ENCODE measurements at places on chromosomes 13 and 19.

GRCh38 chr13:90382425-90382824, 965.1 kb upstream of the MIR17HG start:
- no peak for DNase-seq

GRCh38 chr13:44932850-44933251, 56.4 kb downstream of the NUFIP1 start:
- DNase-seq: no peak

GRCh38 chr19:45179072-45179891, 698 bp downstream of the BLOC1S3 start:
- peak; percentile 37 for DNase-seq

DNA sequence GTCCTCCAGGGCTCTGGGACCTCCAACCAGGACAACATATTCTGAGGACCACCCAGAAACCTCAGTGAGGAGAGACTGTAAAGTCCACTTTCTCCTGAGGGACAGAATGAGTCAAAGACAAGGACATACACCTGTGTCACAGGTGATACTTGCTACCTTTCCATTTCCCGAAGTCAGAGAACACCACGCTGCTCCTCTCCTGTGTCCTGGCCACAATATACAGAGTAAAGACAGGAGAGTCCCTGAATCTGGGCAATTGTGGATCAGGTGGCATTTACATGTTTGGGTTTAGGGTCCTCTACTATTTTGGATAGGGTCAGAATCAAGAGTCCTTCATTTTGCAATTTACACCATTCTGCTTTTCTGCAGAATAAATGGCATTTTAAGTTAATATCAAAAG, 4.9 kb downstream of the MED26 start:
- no peak for DNase-seq

GRCh38 chr13:63288576-63288975, 1872.9 kb upstream of the PCDH20 start:
- DNase-seq: no peak

DNA sequence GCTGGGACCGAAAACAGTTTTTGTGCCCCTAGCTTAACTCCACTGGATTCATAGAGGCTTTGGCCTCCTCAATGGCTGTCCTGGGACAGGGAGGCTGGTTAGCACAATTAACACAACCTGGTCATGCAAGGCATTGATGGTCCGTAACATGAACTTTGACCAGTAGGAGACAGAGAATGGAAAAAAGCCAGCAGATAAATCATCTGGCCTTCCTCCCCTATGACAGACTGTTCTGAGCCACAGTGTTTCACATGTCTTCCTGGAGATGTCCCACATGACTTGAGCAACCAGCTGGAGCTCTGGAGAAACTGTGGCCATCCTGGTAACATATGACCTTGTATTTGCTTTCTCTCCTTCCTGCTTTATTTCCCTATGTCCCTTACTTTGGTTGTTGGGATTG, 244.2 kb downstream of the UQCRFS1 start:
- no peak for DNase-seq

DNA sequence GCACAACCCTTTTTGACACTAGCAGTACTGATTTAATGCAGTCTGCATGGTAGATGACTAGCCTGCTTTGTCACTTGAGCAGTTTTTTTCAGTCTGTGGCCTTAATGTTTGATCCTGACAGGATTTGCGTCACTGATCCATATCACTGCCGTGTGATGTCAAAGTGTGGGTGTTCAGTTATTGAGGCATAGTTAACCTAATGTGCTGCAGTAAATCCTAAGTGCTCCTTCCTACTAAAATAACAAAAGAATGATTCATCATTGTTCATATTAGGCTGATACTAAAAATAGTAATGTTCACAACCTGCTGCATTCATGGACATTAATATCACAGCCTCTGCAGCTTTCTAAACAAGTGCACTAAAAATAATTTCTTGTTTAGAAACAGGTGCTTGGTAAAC, 121.9 kb upstream of the MLNR start:
- no peak for DNase-seq

DNA sequence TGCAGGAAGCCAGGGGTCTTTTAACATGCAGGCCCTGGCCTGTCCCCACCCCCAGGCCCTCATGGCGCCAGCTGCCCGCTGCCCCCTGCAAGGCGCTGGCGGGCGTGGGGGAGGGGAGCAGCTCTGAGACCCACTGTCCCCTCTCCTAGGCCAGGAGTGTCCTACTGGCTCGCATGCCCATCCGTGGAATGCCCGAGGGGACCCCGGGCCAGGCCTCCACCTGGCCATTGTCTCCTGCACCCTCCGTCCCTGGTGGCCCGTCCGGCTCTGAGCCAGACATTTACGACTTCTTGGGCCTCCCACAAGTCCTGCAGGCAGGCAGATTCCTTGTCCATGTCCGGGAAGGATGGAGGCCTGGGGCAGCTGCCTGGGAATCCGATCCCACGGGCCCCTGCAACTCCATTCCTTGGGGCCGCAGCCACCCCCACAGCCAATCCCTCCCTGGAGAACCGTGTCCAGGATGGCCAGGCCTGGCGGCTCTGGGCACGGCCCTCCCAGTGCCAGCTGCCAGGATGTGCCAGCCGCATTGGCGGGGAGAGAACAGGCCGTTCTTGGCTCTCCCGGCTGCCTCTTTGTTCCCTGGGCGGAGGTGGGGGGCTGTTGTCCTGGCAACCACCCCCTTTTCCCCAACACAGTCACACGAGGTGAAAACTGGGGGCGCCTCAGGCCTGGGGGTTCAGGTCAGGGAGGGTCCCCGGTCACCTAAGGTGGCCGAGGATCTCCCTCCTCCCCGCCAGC, 10.5 kb upstream of the PLIN3 start:
- no peak for DNase-seq

DNA sequence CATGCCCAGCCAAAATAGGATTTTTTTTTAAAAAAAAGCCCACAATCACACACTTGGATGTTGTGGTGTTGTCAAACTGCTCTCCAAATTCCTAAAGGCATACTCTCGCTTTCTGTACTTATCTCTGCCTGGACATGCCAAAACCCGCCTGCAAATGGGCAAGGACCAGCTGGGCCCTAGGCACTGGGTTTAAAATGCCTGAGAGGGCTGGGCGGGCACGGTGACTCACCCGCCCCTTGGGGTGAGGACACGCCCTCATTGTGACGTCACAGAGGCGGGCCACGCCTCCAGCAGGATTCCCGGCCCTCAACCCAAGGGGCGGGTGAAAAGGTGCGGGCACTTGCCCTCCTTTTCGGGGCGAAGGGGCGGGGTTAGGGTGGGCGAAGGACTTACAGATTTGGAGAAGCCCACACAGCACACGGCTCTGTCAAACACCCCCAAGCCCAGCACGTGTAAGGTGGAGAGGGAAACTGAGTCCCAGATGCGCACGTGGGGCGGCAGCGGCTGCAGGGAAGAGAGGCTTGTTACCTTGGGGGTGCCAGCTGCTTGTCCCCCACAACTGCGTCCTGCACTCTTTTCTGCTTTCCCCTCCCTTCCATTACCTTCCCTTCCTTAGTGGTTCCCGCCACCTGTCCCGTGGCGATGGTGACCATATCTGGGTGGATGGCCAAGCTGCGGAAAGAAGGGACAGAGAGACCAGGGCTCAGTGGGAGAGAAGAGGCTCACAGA, 6.6 kb downstream of the EML2 start:
- DNase-seq: peak; percentile 90

DNA sequence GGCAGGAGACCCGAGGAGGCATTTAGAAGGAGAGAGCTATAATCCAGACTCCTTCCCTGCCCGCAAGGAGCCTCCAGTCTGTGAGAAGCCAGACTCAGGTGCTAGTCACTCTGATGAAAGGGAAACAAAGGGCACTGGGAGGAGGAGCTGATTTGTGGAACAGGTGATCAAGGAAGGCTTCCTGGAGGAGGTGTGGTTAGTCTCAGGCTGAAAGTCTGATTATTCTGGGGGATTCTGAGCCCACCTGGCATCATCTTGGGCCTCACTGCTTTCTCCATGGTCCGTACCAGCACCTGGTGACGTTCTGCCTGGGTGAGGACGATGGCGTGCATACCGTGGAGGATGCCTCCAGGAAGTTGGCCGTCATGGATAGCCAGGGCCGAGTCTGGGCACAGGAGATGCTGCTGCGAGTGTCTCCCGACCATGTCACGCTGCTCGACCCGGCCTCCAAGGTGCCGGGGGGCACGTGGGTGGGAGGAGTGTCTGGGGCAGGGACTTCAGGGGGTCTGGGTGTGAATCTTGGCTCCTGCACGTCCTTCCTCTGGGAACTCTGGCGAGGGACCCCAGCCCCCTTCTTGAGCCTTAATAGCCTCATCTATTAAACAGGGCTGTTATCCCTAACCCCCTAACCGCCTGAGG, 3.9 kb downstream of the EPS8L1 start:
- DNase-seq: no peak

DNA sequence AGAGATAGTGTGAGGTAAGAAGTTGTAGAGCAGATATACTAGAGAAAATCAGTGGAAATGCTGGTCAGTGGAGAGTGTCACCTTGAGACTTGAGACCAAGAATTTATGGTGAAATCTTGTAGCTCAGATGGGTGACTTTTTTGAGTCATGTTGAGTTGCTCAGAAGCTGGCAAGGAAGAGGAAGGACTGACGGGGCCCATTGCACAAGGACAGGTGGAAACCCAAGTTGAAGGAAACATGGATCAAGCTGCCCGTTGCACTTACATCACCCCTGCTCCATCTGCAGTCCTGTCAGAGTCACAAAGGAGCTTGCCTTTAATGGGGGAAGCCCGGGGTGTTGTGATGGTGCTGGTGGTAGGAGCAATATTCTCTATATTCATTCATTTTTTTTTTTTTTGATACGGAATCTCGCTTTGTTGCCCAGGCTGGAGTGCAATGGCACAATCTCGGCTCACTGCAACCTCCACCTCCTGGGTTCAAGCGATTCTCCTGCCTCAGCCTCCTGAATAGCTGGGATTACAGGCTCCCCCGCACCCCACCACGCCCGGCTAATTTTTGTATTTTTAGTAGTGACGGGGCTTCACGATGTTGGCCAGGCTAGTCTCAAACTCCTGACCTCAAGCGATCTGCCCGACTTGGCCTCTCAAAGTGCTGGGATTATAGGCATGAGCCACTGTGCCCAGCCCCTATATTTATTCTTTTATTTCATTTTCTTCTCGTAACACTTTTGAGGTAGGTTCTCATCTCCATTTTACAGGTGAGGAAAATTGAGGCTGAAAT, 27.4 kb downstream of the UBAC2 start:
- DNase-seq: no peak

GRCh38 chr13:30486230-30487074, 20.7 kb upstream of the HMGB1 start:
- DNase-seq: peak; percentile 95

GRCh38 chr19:38736036-38736412, 8.2 kb downstream of the CAPN12 start:
- DNase-seq: peak; percentile 36

DNA sequence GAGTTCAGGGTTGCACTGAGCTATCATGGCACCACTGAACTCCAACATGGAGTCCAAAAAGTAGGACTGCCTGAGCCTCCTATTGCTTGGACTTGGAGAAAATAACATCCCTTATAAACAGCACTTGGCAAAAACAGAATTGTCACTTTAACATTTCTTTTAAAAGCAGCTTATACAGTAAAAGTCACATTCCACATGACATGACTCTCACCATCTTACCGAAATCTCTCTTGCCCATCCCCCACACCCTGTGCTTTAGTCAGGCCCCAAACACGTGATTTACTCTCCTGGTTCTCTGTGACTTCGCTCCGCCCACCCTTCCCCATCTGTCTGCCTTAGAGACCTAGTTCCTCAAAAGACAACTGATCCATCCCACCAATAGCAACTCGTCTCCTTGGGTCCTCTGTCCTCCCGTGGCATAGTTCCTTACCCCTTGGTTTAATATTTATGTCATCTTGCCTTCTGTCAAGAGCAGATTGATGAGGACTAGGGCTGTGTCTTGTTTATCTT, 4.6 kb downstream of the SAFB start:
- no peak for DNase-seq

DNA sequence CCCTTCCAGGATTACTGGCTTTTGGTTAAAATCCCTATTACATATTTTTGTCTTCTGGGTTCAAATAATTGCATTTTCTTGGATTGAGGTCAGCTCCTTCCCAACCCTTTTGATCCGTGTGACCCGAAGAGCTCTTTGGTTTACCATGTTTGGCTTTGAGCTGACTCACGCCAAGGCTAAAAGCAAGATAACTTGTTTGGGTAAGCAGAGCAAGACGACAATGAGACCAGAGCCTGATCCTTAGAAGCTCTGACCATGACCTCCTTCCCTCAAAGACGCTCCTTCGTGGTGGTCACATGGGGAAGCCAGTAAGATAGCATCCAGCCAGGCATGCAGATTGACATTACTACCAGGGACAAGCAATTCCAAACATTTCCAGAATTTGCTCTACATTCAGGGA, 153.8 kb downstream of the DCT start:
- no peak for DNase-seq

GRCh38 chr13:94317063-94317491, 162.4 kb downstream of the DCT start:
- no peak for DNase-seq

GRCh38 chr13:95553581-95554385, 1.3 kb downstream of the CLDN10 start:
- no peak for DNase-seq

GRCh38 chr19:51751655-51752054, at the start of gene FPR1:
Gene FPR1, minus strand, starts transcription at chr19:51751878. Its CDS starts 4,884 bp downstream, at chr19:51746994.
- no peak for DNase-seq

DNA sequence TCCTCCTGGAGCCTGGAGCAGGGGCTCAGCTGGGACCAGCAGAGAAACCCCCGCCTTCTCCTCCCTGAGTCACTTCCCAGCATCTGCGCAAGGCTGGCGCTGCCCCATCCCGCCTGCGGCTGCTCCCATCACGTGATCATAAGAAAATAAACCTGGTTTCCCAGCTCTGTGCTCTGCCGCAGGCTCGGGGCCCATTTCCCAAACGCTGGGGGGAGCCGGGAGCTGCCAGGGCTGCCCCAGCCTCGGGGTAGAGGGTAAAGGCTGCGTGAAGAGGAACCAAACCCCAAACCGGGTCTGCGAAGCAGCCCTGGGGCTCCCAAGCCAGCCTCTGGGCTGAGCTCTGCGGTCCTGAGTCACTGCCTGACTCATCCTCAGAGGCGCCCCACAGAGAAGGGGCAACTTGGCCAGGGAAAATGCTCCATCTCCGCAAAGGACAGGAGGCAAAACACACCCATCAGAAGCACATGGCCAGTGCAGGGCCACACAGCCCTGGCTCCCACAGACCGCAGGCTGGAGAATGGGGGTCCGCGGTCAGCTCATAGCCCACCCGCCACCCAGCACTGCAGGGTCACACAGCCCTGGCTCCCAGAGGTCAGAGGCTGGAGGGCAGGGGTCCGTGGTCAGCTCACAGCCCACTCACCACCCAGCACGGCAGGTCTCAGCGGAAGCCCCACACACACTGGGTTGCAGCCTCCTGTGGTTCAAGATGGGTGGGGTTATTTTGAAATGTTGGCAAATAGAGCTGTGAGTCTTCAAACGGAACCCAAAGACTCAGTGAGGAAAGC, 67.1 kb downstream of the RASA3 start:
- peak; percentile 26 for DNase-seq

GRCh38 chr13:79382545-79383275, 23.3 kb downstream of the RBM26 start:
- peak; percentile 43 for DNase-seq

DNA sequence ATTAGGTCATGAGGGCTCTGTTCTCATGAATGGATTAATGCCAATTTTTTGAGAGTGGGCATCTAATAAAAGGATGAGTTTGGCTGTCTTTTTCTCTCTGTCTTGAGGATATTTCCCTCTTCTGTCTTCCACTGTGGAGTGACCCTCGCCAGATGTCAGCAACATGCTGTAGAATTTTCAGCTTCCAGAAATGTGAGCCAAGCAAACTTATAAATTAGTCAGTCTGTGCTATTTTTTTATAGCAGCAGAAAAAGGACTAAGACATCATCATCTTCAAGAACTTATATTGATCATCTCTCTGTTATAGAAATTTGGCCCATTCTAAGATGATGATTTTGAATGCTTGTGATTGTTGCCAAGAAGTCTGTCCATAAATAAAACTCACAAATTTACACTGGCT, 431.4 kb downstream of the FGF9 start:
- no peak for DNase-seq
